ENCODE measurements at places on chromosomes 2 and 18.
A peak's percentile ranks its signal among the peaks of the same experiment; 100 is the strongest.

GRCh38 chr2:26043862-26044696, 10.2 kb downstream of the RAB10 start:
- no peak for DNase-seq

DNA sequence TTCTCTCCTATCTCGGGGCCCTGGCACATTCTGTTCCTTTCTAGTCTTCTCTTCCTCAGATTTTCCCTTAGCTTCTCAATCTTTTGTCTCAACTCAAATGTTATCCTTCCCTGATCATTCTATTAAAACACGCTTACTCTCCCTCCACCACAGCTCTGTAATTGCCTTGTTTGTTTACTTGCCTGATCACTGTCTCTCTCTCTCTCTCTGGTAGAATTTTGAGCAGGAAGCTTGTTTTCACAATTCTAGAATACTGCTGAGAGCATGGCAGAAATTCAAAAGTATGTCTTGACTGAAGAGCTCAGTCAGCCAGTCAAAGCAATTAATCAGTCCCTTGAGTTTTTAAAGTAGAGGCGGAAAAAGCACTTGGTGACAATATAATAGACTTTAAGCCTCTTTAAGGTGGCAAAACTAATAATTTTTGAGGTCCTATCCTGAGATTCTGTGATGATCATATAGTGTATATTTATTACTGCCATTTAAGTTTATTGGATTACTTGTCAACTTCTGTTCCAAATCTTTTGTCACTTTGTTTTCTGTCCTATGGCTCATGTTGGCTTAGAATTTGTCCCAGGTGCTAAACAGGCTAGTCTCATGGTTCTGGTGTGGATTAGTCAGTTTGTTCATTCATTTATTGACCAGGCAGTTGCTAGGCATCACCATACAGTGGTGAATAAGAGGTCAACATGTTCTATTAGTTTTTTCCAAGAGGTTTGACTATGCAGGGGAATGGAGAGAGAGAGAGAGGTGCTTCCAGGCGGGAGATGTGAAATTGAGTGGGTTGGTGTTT, 2.3 kb downstream of the PSMD1 start:
- peak; percentile 40 for DNase-seq

GRCh38 chr2:42438685-42439084, 55.1 kb downstream of the KCNG3 start:
- DNase-seq: no peak

DNA sequence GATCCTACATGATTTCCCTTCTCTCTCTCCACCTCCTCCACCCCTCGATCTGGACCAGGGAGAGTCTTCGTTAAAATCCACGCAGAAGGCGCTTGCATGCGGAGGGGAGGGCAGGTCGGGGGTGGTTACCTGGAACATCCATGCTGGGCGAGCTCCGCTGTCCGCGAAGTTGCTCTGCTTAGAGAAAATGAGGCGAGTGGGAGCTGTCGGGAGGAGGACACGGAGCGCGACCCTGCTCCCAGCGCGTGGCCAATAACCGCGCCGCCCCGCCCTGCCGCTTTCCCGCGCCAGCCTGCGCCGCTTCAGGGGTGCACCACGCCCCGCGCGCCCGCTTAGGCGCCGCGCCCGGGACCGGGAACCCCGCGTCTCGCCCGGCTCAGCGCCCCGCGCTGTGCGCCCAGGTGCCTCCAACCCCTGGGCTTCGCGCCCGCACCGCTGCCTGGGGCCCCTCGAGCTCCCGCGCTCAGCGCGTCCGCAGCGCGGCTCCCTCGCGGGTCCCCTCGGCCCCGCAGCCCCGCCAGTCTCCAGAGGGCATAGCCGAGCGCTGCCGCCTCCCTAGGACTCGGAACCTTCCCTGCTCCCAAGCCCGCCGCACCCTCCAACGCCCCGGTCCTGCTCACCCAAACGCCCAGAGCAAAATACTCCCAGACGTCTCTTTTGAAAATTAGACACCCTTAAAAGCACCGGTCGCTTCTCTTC, 636 bp downstream of the CBLN2 start:
- no peak for DNase-seq

- no peak for DNase-seq
Measured at GRCh38 chr2:160039166-160039903, 23.1 kb downstream of the PLA2R1 start.

DNA sequence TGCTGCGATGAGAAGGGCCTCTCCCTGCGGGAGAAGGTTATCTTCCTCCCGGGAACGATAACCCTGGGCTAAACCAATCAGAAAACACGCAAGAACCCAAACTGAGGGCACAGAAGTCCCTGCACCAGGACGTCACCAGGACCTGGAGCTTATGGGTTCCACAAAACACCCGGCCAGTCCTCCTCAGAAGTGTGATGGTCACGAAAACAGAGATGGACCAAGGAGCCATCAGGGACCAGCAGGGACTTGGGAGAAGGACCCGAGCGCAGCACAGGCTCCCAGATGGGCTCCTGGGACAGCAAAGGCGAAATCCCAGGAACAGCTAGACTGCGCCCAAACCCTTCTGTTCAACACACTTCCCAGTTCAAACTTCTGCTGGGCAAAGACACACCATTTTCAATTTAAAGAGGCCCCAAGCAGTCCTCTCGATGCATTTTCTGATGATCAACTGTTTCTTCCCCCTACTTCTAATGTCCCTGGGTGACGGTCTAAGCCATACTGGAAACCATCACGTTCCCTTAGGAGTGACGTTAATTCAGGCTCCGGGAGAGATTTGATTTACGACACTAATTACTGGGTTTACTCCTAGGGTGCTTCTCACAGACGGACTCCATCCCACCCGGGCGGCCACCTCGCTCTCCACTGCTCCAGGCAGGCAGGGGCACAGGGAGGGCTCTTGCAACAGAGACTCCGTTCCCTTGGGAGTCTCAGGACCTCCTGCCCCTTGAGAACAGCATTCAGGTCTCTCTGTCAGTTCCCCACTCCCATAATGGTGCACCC, 29.2 kb downstream of the ZNF516 start:
- no peak for DNase-seq

DNA sequence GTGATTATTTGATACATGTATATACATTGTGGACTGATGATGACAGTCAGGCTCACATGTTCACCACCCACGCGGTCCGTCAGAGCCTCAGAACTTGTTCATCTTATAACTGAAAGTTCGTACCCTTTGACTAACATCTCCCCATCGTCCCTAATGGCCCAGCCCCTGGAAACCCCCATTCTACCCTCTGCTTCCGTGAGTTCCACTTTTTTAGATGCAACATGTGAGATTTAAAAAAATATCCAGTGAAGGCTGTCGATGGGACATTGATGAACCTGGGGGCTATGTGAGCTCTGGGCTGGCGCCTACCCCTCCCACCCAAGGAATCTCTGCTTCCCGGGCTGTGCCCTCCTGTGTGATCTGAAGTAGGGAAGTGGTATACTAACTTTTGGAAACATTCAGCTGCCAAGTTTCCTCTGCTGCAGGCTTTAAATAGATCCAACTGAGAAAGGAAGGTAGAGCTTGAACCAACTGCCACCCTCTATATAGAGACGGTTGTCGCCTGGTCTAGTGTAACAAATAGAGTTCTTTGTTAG, 163.8 kb downstream of the FAM210A start:
- DNase-seq: no peak

DNA sequence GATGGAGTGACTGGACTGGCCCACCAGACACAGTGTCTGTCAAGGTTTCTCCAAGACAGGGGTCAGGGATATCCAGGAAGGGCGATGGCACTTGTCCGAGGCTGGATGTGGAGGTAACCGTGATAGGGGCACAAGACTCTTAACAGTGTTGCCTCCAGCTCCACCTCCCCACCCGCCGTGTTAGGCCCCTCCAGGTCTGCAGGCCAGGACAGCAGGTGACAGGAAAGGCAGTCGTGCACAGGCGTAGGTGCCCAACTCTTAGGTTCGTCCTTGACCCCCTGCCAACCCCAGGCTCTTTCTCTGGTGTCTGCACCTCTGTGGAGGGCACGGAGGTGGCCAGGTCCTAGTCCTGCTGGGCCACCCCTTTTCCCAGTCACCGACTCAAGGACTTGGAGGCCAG, 10.1 kb downstream of the ITM2C start:
- no peak for DNase-seq

DNA sequence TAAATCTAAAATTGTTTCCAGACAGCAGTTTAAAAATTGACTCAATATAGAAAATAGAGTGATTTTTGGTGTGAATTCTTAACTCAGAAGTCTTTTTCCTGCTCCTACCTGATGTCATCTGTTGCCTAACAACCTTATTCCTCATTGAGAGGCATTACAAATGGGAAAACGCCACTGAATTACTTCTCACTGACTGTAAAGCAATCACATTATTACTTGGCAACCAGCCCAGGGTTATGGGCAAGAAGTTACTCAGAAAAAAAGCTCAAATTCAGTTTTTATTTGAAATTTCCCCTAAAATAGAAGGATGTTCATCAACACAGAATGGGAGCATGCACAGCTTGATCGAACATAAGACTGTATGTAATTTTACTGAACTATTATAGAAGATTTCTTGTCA, 201.8 kb upstream of the GULP1 start:
- peak; percentile 51 for DNase-seq

GRCh38 chr2:3354986-3355385, 22.6 kb downstream of the EIPR1 start:
- DNase-seq: no peak

- DNase-seq: peak; percentile 32
Measured at GRCh38 chr2:233801357-233802131, 23.4 kb downstream of the MROH2A start.

- no peak for DNase-seq
Measured at GRCh38 chr2:29655391-29656086, 265.8 kb downstream of the ALK start.

DNA sequence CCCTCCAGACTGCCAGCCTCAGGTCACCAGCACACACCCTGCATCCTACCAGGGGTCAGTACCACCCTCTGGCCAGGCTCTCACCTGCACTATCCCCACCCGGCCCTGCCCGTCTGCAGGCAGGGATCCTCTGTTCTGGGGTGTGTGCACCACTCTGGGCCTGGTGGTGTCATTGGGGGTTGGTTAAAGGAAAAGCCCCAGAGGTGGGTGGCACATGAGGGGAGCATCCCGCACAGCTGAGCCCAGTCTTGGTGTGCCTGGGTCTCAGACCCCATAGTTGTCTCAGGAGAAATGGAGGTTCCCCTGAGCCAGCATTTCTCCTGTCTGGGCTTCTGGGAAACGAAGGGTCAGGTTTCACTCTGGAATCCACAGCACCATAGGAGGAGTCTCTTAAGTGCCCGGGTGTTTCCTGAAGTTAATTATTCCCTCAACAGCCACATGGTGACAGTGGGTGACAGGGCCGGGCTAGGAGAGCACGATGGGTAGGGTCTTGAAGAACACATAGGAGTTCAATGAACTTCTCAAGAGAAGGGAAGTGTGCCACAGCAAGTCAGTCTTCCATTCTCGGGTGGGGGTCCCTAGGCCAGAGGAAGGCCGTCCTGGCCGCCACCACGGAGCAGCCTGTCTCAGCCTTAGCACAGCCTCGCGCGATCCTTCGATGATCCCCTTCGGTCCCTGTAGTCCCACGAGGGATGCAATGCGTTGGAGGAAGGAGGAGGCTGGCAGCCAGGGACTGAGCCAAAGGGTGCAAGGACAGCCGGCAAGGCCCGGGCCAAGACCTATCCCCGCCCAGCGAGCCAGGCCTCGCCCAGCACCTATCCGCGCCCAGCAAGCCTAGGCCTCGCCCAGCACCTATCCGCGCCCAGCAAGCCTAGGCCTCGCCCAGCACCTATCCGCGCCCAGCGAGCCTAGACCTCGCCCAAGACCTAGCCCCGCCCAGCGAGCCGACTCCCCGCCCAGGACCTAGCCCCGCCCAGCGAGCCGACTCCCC, 1.1 kb upstream of the FARP2 start:
- peak; percentile 87 for DNase-seq

- peak; percentile 55 for DNase-seq
Measured at GRCh38 chr2:60560734-60561644, 7.5 kb upstream of the BCL11A start.

DNA sequence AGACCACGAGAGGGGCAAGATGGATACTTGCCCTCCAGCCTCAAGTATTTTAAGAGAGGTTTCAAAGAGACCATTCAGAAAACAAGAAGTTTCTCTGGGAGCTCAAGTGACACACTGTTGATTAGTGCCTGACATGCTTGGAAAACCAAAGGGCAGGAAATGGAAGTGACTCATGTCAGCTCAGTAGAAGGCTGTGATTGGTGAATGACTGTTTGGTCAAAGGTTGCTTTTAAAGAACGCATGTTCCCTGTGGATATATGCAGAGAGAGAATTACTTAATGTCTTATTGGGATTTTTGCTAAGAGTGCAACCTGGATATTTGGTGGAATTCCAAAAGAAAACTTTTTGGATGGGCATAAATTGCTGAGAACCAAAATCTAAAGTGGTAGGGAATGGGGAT, 549.9 kb downstream of the XIRP2 start:
- peak; percentile 67 for DNase-seq

- DNase-seq: no peak
Measured at GRCh38 chr2:205715831-205716525, 33.7 kb downstream of the NRP2 start.

DNA sequence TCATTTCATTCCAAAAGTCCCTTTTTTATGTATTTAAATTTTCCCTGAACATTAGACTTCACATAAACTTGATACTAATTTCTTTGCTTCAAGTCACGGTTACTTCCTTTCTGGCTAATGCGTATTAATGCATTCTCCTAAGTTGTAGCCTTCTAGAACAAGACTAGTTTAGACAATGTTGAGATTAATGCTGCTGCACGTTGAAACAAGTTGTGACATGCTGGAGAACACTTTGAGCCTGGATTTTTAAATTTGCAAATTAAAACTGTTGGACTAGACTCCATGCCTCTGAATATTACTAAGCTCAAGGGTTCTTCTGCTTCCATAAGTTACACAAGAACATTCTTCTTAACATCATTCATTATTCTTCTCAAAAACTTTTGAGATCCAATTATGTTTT, 29.1 kb downstream of the ID2 start:
- DNase-seq: no peak

GRCh38 chr2:234463626-234464290, 33.1 kb downstream of the ARL4C start:
- DNase-seq: no peak

DNA sequence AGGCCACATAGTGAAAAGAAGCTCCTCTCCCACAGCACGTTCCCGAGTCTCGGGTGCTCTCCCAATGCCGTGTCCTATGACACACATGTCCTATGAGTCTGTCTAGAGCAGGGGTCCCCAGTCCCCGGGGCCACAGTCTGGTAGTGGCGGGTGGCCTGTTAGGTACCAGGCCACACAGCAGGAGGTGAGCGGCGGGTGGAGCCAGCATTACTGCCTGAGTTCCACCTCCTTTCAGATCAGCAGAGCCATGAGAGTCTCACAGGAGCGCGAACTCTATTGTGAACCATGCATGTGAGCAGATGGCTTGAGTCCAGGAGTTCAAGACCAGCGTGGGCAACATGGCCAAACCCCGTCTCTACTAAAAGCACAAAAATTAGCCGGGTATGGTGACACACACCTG, 112.6 kb downstream of the ZBTB7C start:
- DNase-seq: no peak

GRCh38 chr2:7014174-7014640, 97.0 kb downstream of the RNF144A start:
- DNase-seq: no peak

GRCh38 chr18:24992491-24992890, 359.5 kb downstream of the ZNF521 start:
- peak; percentile 33 for DNase-seq

DNA sequence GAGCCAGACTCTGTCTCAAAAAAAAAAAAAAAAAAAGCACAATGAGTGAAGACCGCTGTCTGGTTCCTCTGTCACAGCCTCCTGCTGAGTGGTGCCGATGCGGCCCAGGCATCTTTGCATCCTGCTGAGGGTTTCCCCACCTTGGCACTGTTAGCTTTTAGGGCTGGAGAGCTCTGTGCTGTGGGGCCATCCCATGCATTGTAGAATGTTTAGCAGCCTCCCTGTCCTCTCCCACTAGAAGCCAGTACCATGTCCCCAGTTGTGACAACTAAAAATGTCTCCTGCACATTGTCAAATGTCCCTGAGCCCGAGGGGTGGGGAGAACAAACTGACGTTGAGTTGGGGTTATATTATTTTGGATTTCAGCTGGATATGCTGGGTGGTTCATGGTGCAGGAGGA, 7.9 kb upstream of the COLEC11 start:
- DNase-seq: no peak
